ENCODE measurements at places on chromosomes 3 and 15. TPM values are rescaled to one million over a fixed set of nuclear protein-coding genes. Genes with fewer than 3 reads are reported as not detected.

- H3K27ac ChIP-seq, result no peak overlapping the region
- no peaks in the 10 kb centered on the region for H3K27me3 ChIP-seq
- H3K4me1 ChIP-seq, result no peaks in the 10 kb centered on the region
- H3K36me3 ChIP-seq, result peaks cover 23% of the 10 kb centered on the region
These were observed 25.4 kb downstream of the EDEM1 start for GRCh38 chr3:5212628-5213573.

GRCh38 chr15:64536244-64536836 is 76.0 kb downstream of the ZNF609 start:
- H3K27me3 ChIP-seq, result no peaks in the 10 kb centered on the region
- H3K27ac ChIP-seq, result peak overlapping the region; percentile 16
- DNase-seq, result no peak
- H3K4me1 ChIP-seq, result peaks cover 7% of the 10 kb centered on the region

GRCh38 chr15:68479406-68479805 is 47.4 kb upstream of the ITGA11 start:
- H3K4me1 ChIP-seq, result peaks cover 6% of the 10 kb centered on the region
- H3K27me3 ChIP-seq, result no peaks in the 10 kb centered on the region
- no peak overlapping the region for H3K4me3 ChIP-seq
- H3K36me3 ChIP-seq, result no peaks in the 10 kb centered on the region
- peak overlapping the region; percentile 43 for H3K27ac ChIP-seq

DNA sequence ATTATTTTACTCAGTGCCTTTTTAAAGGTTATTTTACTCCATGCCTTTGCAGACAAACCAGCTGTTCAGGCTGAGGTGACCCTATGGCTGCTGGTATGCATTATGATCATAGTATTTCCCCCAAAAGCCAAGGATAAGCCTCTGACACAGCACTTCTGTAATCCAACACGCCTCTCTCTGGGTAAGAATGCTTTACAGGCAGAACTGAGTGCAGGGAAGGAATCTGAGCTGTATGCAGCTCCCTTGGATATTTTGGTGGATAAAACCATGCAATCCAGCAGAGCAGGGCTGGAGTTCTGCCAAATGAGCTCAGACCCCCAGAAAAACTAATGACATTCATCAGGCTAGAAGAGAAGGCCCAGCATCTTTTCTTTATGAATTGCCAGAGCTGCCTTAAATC is 11.7 kb upstream of the MAP1A start:
- no peaks in the 10 kb centered on the region for H3K4me1 ChIP-seq
- no peak for DNase-seq
- H3K36me3 ChIP-seq, result no peaks in the 10 kb centered on the region
- no peak overlapping the region for H3K27ac ChIP-seq
- H3K4me3 ChIP-seq, result no peak overlapping the region

DNA sequence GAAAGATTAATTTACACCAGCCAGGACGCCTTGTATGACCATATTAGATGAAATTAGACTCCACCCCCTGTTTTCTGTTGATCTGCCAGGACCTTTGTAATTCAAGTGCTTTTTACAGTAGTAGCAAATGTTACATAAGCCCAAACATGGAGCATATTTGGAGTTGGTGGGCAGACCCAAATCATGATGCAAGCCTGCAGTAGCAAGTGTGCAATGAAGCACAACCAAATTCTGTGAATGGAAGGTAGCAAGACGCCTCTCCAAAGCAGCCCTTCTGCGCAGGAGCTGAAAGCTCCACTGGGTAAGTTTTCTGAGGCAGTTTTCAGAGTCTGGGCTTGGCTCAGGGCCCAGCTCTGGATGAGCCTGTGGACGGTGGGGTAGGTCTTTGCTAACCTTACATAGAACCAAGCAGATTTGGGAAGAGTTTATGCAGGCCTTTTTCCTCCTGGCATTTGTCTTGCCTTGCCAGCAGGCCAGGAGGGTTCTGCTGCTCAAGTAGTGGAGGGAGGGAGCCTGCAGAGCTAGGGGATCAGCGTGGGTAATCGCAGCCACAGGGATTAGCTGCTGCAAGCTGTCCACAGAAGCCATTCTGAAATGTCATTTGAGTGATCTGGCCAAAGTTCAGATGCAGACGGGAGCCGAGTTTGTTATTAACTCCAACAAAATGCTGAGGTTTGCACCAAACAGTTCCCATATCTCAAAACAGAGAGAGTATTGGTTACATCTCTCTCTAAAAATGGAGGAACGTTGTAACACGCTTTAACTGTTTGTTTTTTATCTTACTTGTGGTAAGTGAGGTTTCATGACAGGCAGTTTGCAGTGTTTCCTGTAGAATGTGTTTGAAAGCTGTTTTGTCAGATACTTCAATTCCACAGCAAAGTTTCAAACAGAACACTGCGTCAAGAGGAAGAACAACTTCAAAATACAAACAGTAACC is 55.4 kb downstream of the PSMD6 start:
- H3K4me1 ChIP-seq, result peaks cover 15% of the 10 kb centered on the region
- DNase-seq, result no peak
- H3K27ac ChIP-seq, result peak overlapping the region; percentile 3
- H3K36me3 ChIP-seq, result peaks cover 1% of the 10 kb centered on the region

- DNase-seq, result no peak
- peaks cover 82% of the 10 kb centered on the region for H3K36me3 ChIP-seq
- H3K27me3 ChIP-seq, result no peaks in the 10 kb centered on the region
- peaks cover 39% of the 10 kb centered on the region for H3K4me1 ChIP-seq
- no peak overlapping the region for H3K27ac ChIP-seq
- H3K4me3 ChIP-seq, result no peak overlapping the region
These were observed 55.7 kb downstream of the OXNAD1 start for GRCh38 chr3:16320711-16321110.

DNA sequence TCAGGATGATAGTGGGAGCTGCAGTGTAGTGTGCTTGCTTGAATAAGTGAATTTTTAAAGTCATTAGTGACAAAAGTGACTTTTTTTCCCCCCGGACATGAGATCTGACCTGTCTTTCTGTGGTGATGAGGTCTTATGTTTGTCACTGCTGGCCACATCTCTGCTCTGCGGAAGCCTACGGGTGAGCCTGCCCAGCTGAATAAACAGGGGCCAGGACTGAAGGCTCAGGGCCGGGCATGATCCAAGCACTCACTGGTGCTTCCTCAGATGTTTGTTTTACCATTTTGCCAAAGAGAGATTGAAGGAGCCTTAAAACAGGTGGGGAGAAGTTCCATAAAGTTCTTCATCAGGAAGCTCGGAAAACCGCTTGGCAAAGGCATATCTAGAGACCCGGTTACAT is 35.0 kb downstream of the RPL39L start:
- no peaks in the 10 kb centered on the region for H3K27me3 ChIP-seq
- no peak for DNase-seq
- H3K27ac ChIP-seq, result no peak overlapping the region
- no peak overlapping the region for H3K4me3 ChIP-seq
- H3K4me1 ChIP-seq, result peaks cover 14% of the 10 kb centered on the region

DNA sequence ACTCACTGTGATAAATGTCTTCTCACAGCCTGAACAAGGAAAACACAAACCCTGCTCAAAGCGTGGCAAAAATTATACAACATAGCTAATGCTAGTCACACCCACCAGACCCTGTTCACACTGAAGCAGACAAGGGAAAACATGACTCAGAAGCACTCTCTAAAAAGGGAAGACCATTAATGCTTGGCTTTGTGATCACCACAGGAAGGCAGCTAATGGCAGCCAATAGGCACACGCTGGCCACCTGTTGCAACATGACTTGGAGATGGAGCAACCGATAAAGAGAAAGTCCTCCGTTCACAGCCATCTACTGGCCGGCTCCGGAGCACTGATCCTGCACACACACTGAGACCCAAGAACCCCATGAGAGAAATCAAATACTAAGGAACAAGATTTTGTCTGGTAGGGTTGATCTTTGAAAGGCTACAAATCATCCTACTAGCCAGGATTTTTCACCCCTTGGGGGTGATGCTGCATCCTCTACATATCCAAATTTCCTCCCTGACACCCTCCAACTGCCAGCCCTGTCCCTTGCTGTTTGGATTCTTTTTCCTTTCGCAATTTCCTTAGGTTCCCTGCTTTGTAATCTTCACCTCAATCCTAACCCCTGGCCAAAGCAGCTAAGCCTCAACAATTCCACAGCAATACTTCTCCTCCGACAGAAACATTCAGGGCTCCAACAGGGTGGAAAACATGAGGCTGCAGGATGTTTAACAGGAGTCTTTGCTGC is 3.2 kb downstream of the ZXDC start:
- peaks cover 44% of the 10 kb centered on the region for H3K36me3 ChIP-seq
- no peak for DNase-seq
- no peak overlapping the region for H3K4me3 ChIP-seq

DNA sequence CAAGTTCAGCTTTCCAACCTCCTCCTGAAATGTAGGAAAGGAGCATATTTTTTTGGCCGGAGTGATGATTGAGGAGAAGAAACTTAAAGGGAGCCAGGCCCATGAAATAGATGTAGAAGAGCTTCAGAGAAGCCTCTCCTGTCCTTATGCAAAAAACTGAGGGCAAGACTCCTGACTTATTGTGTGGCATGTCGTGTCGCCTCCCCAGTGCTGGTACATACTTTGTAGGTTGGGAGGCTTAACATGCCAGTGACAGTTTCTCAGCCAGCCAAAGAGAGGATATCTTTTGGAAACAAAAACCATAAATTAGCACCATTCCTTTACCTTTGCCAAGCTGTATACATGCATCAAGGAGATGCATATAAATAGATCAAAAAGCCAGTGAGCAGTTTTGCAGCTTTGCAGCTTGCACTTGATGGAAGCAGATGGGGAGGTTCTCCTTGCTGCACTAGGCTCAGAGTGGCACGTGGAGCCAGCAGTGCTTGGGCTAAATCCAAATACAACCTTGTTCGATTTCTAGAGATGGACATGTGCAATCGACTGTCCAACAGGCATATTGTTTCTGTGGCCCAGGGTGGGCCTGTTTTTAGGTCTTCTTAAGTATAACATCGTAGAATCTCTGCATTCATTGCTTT is 10.2 kb downstream of the SLCO3A1 start:
- DNase-seq, result no peak
- peaks cover 9% of the 10 kb centered on the region for H3K4me1 ChIP-seq
- no peak overlapping the region for H3K4me3 ChIP-seq
- no peaks in the 10 kb centered on the region for H3K36me3 ChIP-seq

- H3K36me3 ChIP-seq, result no peaks in the 10 kb centered on the region
- no peak overlapping the region for H3K27ac ChIP-seq
- DNase-seq, result no peak
- no peaks in the 10 kb centered on the region for H3K27me3 ChIP-seq
These were observed 149.9 kb downstream of the SST start for GRCh38 chr3:187520027-187520945.

EXD1 gene
- total RNA-seq, result not detected

IVD gene
- total RNA-seq, result 42.2 TPM

CIB1 gene
- 44.2 TPM for total RNA-seq

PDCD7 gene
- 12.1 TPM for total RNA-seq

GP5 gene
- not detected for total RNA-seq

CTDSPL2 gene
- total RNA-seq, result 23.4 TPM

GOLGA8J gene
- not detected for total RNA-seq

TM4SF4 gene
- total RNA-seq, result not detected
